ENCODE measurements at places on chromosomes 1 and 21.

GRCh38 chr1:13586001-13586400, 2.4 kb downstream of the PDPN start:
- no peak for DNase-seq

DNA sequence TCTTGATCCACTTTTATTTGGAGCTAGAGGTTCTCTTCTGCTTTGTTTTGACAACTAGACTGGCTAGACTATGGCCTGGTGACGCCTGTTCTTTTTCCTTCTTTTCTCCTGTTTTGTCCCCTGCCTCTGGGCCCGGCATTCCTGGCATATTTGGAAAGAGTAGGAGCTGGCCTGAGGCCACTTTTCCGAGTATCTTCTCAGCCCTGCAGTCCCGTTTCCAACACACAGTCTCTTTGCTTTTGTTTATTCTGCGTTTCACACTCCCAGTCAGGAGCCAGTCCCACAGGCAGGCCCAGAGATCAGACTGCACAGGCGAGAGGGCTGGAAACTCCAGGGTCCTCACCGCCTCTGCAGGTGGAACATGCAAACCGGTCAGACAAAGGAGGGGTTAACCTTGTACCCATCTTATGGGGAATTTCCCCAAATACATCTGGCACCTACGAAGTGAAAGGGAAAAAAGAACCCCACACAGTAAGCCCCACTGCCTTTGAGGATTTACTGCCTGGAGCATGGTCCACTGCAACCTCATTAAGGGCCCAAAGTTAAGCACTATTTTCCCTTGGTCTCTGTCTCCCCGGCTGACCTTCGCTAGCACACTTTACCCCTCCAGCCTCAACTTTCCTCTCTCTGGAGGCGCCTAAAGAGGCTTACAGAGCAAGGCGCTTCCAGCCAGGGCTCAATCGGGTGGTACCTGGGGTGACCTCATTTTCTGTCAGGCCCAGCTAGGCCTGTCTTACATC, 141.1 kb downstream of the TOMM20 start:
- DNase-seq: peak; percentile 81

DNA sequence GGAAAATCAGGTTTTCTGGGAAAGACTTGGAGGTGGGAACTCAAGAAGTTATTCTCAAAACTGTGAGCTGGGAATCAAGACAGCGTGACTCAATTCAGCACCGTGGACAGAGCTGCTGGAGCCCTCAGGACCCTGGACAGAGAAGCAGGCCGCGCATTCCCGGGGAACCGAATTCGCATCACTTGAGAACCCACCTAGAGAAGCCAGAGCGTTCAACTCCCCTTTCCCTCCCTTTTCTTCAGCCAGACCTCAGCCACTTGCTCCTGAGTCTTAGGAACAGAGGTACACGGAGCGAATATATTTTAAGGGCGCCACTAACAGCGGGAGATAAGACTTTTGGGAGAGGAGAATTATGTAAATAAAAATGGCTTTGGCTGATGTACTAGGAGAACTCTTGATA, 2.0 kb upstream of the LIN28A start:
- peak; percentile 84 for DNase-seq

DNA sequence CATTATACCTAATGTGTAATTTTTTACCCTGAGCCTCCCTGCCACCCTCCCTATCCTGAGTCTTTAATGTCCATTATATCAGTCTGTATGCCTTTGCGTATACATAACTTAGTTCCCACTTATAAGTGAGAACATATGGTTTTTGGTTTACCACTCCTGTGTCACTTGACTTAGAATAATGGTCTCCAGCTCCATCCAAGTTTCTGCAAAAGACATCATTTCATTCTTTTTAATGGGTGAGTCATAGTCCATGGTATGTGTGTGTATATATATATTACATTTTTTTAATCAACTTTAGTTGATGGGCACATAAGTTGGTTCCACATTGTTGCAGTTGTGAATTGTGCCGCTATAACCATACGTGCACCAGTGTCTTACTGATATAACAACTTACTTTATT, 477.1 kb upstream of the NEGR1 start:
- DNase-seq: no peak

DNA sequence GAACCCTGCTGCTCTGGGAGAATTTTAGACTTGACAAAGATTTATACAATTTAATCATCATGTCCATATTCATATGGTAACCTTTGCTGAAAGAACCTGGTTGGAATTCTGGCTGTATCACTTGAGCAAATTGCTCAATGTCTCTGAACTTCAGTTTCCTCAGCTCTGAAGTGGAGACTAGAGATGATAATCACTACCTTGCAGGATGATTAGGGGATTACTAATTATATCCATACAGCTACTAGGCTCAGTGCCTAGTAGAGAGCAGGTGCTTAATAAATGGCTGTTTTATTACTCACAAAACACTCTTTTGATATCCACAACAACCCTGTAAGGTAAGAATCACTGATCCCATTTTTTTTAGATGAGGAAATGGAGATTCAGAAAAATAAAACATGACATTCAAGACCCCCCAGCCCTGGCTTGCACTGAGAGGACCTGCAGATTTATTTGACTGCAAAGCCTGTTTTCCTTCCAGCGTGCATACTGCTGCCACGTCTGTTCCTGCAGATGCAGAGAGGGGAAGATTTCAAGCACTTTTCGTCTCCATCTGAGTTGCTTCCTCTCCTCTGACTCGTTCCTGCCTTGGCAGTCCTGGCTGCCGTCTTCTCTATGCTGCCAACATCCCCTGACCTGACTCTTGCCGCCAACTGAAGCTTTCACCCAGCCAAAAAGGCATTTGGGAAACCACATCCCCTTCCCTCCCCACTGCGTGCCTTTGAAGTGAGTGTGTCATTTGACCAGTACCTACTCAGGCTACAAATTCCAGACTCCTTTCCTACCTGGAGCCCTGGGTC, 203.0 kb downstream of the PLPP3 start:
- peak; percentile 88 for DNase-seq

GRCh38 chr1:17523321-17524041, 16.0 kb upstream of the ARHGEF10L start:
- DNase-seq: no peak

GRCh38 chr1:154014154-154014907, 23.8 kb downstream of the RPS27 start:
- no peak for DNase-seq

DNA sequence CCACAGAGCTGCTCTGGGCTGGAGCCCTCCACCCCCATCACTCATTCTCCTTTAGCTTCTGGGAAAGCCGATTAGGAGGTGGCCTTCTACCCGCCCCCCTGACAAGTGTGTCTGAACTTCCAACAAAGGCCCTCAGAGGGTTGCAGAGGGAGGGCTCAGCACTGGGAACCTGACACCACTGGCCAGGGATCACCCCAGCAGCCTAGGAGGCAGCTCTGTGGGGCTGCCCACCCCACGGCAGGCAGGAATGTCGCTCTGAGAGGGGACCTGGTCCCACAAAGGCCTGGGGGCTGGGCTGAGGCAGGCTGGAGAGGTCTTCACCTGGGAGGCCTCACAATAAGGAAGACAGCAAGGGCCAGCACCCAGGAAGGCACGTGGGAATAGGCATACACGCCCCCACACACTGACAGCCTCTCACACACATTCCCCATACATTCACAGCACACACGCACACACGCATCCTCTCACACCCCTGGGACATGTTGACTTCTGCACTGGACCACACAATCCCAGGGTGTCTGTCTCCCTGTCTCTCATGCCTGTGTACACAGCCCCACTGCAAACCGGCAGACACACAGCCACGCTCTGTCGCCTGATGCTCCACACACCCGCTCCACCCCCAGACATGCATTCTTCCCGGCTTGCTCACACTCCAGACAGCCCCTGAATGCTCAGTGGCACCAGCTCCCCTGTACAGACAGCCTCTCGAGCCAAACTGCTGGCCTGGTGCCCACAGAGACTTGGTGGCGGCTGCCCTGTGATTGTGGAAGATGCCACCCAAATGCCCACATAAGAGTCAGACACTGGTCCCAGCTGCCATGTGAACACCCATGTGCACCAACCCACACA, 30.7 kb downstream of the DMBX1 start:
- DNase-seq: peak; percentile 95

DNA sequence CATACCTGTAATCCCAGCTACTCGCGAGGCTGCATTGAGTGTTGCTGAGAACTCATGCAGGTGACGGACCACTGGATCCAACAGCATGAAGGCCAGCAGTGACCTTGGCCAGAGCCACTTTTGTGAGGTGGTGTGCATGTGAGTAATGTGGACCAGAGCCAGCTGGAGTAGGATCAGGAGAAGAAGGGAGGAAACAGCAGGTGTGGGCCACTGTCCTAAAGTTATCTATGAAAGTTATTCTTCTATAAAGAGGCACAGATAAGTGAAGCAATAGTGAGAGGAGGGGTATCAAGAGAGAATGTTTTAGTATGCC, 47.8 kb downstream of the TCP10L start:
- no peak for DNase-seq

DNA sequence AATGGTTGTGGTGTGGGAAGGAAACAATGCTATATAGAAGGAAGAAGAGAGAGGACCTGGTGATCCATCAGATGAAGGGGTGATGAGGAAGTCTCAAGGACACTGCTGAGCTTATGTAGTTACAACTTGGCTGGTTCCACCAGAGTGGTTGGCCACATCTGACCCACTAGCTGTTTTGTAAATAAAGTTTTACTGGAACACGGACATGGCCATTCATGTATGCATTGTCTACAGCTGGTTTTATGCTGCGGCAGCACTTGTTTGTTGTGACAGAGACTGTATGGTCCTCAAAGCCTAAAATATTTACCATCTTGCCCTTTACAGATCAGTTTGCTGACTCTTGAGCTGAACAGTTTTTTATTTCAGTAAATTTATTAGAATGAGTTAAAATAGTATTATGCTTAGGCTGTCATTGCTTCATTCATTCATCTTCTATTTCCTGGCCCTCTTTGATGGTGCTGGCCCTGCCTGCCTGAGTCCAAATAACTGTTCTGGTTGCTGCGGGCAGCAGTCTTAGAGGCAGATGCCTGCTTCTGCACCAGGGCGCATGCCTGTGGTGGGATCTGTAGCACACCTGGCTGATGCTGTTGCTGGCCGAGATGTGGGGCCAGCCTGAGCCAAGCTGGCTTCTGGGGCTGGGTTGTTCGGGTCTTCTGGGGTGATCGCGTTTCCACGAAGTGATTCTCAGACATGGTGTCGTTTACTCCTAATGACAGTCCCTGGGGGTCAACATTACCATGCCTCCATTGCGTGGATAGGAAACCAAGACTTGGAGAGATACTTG, 61.4 kb upstream of the WNT4 start:
- no peak for DNase-seq

Data from Daoy (cell line).